ENCODE measurements at places on chromosomes 5 and 9.

GRCh38 chr5:59341760-59342159 lies 551.8 kb downstream of the PDE4D start:
- no peaks in the 10 kb centered on the region for H3K4me1 ChIP-seq
- no peaks in the 10 kb centered on the region for H3K36me3 ChIP-seq
- DNase-seq, result no peak
- H3K4me3 ChIP-seq, result no peak overlapping the region

DNA sequence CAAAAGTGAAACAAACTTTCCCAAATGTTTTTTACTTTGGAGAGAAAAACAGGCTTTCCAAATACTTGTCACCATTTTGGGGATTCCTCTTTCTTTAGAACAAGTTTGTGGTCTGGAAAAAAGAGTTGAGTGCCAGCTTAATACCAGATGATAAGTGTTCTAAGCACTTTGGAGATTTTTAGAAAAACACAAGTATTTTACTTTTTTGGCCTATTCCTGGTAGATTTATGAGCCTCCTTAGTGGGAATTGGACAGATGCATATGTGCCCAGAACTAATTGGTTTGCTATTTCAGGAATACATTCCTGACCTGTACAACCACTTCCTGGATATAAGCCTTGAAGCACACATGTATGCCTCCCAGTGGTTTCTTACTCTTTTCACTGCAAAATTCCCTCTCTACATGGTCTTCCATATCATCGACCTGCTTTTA lies 40.5 kb downstream of the GPR21 start:
- H3K36me3 ChIP-seq, result no peaks in the 10 kb centered on the region
- H3K27ac ChIP-seq, result peak overlapping the region; percentile 35
- no peak for DNase-seq

GRCh38 chr9:36461323-36461722 lies 61.3 kb upstream of the RNF38 start:
- H3K4me1 ChIP-seq, result no peaks in the 10 kb centered on the region
- H3K36me3 ChIP-seq, result no peaks in the 10 kb centered on the region
- no peaks in the 10 kb centered on the region for H3K27me3 ChIP-seq

DNA sequence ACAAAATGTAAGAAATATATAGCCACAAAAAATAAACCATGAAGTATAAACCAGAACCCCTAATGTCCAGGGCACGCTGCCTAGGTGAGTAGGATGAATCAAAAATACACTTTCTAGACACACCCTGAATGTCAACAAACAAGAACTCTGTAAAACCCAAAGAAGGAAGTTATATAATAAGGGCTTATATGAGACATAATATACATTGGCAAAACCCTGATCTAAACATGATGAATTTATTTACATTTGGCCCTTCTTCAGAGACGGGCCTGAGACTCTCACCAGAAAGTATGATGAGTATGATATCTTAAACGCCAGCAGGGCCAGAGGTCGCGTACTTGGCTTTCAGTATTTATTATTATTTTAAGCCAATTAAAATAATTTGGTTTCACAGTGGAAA lies 125.1 kb upstream of the FST start:
- H3K4me1 ChIP-seq, result peaks cover 2% of the 10 kb centered on the region
- no peak overlapping the region for H3K27ac ChIP-seq
- no peaks in the 10 kb centered on the region for H3K27me3 ChIP-seq
- no peak overlapping the region for H3K4me3 ChIP-seq
- no peaks in the 10 kb centered on the region for H3K36me3 ChIP-seq

- no peak for DNase-seq
- H3K27me3 ChIP-seq, result no peaks in the 10 kb centered on the region
- peaks cover 13% of the 10 kb centered on the region for H3K4me1 ChIP-seq
- no peaks in the 10 kb centered on the region for H3K36me3 ChIP-seq
- no peak overlapping the region for H3K4me3 ChIP-seq
Measured at GRCh38 chr5:169029661-169030274, 271.2 kb downstream of the SLIT3 start.

- no peak overlapping the region for H3K4me3 ChIP-seq
- peaks cover 7% of the 10 kb centered on the region for H3K36me3 ChIP-seq
- H3K27ac ChIP-seq, result peak overlapping the region; percentile 13
- no peaks in the 10 kb centered on the region for H3K27me3 ChIP-seq
- H3K4me1 ChIP-seq, result peaks cover 32% of the 10 kb centered on the region
- DNase-seq, result no peak
Measured at GRCh38 chr9:81656004-81656403, 33.3 kb downstream of the TLE1 start.

DNA sequence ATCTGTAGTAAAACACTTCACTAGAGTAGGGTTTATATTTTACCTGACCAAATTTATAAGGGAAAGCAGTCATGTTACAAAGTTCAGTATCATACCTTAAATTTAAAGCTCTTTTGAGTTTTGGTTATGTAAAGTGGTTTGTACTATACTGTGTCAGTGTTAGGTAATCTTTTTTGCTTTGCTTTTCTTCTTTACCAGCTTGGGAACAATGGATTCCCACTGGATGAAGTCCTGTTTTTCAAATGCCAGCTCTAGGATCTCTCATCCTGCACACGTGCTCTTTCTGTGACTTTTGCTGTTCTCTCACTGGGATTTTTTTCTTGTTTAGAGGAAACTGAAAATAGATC lies 15.9 kb downstream of the CYSTM1 start:
- peaks cover 12% of the 10 kb centered on the region for H3K4me1 ChIP-seq
- no peaks in the 10 kb centered on the region for H3K36me3 ChIP-seq
- peak overlapping the region; percentile 50 for H3K27ac ChIP-seq

GRCh38 chr5:133398646-133399101 lies 213.7 kb downstream of the FSTL4 start:
- no peak overlapping the region for H3K27ac ChIP-seq
- peaks cover 13% of the 10 kb centered on the region for H3K4me1 ChIP-seq

GRCh38 chr9:126682928-126683697 lies 69.4 kb downstream of the LMX1B start:
- DNase-seq, result no peak
- peaks cover 89% of the 10 kb centered on the region for H3K27me3 ChIP-seq
- no peaks in the 10 kb centered on the region for H3K36me3 ChIP-seq
- H3K4me1 ChIP-seq, result no peaks in the 10 kb centered on the region

DNA sequence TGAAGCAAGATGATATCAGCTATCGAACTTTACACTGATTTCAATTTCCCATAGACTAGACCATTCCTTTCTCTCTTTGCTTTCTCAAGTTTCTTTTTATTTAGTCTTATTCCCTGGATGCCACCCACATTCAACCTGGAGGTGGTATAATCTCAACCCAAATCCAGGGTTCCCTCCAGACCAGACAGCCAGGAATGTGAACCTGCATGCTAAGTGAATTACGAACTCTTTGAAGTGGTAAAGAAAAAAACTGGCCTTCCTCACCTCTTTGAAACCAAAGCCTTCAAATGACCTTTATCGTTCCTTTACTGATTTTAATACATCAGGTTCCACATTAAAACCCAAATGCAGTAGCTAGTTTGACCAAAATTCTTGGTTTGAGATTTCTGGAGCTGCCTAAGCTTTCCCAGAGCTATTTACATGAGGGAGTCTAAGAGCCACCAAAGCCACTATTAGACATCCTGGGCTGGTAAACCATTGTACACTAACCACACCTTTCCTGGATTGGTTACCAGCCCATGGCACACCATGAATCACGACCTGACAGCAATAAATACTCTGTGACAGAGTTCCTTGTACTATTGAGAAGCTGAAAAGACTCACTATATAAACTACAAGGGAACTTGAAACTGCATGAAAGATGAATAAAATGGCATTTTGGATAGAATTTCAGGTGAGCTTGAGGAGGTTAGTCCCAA lies 323.7 kb downstream of the ADAMTS6 start:
- H3K4me1 ChIP-seq, result peaks cover 6% of the 10 kb centered on the region
- H3K27ac ChIP-seq, result peak overlapping the region; percentile 41
- no peak overlapping the region for H3K4me3 ChIP-seq
- no peaks in the 10 kb centered on the region for H3K27me3 ChIP-seq

- H3K4me3 ChIP-seq, result no peak overlapping the region
- no peak overlapping the region for H3K27ac ChIP-seq
- no peaks in the 10 kb centered on the region for H3K27me3 ChIP-seq
- H3K4me1 ChIP-seq, result no peaks in the 10 kb centered on the region
- no peaks in the 10 kb centered on the region for H3K36me3 ChIP-seq
Measured at GRCh38 chr5:13601112-13601511, 343.4 kb downstream of the DNAH5 start.

DNA sequence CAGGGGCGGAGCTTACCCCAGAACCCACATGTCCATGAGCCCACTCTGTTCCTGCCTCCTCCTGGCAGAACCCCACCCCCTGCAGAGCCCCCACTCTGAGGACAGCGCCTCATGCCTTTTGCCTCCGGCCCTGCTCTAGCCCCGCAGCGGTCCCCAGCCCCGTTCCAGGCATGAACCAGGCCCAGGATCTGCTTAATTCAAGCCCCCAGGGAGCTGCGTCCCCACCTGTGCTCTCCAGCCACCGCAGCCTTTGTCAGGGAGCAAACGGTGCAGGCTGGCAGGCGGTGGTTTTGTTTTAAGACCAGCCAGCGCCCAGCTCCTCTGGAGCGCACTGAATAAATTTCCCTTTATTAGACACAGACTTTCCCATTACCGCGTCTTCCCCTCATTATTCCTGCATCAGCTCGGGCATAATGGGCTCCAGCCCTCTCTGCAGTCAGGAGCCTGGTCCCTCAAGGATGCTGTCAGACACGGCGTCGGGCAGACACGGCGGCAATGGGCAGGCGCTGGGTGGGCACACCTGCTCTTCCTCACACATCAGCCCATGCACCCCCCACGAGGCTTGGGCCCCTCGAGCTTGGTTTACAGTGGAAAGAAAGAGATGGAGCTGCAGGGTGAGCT lies 137.6 kb downstream of the OLFM1 start:
- no peaks in the 10 kb centered on the region for H3K4me1 ChIP-seq
- H3K27me3 ChIP-seq, result no peaks in the 10 kb centered on the region
- no peak overlapping the region for H3K27ac ChIP-seq
- DNase-seq, result no peak
- H3K4me3 ChIP-seq, result no peak overlapping the region

- no peaks in the 10 kb centered on the region for H3K36me3 ChIP-seq
- no peaks in the 10 kb centered on the region for H3K27me3 ChIP-seq
- H3K4me3 ChIP-seq, result no peak overlapping the region
- DNase-seq, result no peak
- H3K27ac ChIP-seq, result no peak overlapping the region
- H3K4me1 ChIP-seq, result no peaks in the 10 kb centered on the region
Measured at GRCh38 chr5:176570044-176570443, 20.9 kb downstream of the CDHR2 start.

DNA sequence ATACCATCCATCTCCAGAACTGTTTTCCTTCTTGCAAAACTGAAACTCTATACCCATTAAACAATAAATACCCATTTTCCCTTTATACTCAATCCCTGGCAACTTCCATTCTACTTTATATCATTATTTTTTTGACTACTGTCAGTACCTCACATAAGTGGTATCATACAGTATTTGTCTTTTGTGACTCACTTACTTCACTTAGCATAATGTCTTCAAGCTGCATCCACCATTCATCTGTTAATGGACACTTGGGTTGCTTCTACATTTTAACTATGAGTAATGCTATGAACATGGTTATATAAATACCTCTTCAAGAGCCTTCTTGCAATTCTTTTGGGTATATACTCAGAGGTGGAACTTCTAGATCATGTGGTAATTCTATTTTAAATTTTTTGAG lies 11.6 kb upstream of the TYRP1 start:
- no peak overlapping the region for H3K27ac ChIP-seq
- no peak overlapping the region for H3K4me3 ChIP-seq
- DNase-seq, result no peak
- H3K27me3 ChIP-seq, result no peaks in the 10 kb centered on the region

DNA sequence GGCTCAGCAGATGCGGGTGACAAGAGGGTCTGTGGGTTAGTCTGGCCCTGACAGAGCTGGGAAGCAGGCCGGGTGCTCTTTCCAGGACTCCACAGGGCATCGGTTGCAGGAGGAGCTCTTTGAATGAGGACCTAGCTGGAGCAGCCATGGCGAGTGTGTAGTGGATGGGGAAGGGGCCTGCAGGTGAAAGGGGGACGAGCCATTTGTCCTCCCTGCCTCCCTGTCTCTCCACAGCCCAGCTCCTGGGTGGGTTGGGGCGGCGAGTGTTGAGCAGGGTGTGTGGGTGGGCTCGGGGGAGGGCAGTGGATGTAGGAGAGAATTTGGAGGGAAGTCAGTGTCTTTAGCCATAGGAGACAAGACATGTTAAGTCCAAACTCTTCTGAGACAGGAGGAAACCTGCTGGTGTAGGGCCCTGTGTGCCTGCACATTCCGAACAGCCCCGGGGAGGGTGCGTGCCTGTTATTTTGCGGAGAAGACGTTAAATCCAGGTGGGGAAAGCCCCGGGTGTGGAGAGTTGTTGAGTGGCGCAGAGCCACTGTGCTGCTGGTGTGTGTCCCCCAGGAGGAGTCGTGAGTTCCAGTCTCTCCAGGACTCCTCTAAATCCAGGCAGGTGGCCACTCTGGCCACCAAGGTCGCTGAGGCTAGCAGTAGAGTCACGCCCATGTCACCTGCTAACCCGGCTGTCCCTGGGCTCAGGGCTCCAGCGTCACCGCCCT lies 73.6 kb downstream of the PSMB7 start:
- no peak for DNase-seq
- H3K36me3 ChIP-seq, result peaks cover 6% of the 10 kb centered on the region
- H3K4me3 ChIP-seq, result no peak overlapping the region
- no peaks in the 10 kb centered on the region for H3K27me3 ChIP-seq

- DNase-seq, result no peak
- H3K27me3 ChIP-seq, result no peaks in the 10 kb centered on the region
- no peak overlapping the region for H3K4me3 ChIP-seq
Measured at GRCh38 chr5:143738417-143739401, 73.3 kb upstream of the HMHB1 start.

DNA sequence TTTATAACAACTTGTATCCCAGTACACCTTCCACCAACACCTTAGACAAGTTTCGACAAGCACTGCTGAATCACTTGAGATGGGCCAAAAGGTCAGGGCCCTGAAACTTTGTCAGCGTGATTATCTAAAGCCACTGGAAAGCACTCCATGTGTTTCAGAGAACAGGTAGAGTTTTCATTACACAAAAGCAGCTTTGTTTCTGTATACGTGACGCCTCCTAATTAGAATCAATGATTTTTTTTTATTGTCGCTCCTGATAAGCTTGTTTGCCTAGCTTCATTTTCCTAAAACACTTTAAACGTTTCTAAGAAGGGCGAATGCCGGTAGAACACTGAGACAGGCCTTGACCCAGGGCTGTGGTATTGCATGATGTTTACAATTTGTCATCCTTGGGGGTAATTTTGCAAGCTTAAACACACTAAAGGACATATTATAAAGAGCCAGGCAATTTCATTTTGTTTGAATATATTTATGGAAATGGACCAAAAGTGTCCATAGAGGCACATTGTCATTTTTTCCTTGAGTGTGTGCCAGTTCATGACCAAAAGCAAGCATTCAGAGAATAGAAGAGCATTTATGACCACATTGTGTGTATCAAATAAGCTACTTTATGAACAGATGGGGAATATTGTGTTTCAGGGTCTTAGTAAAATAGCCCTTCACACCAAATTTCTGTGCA lies 193.6 kb downstream of the GLIS3 start:
- H3K36me3 ChIP-seq, result no peaks in the 10 kb centered on the region
- peaks cover 37% of the 10 kb centered on the region for H3K4me1 ChIP-seq
- peak; percentile 54 for DNase-seq
- H3K4me3 ChIP-seq, result no peak overlapping the region

DNA sequence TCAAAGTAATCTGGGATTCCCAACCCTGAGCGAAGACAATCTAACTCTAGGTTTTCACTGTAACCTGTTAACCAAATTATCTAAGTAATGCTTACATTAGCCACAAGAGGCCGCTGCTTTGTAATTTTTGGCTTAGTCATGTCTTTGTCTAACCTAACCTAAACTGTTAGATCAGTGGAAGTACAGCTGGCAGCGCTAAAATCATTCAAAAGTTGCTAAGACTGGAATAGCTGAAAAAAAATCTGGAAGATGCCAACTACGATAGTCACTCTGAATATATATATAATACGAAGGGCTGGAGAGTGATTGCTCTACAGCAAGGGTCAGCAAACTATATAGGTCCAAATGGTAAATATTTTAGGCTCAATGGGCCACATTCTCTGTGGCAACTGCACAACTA lies 60.2 kb downstream of the FBXO38 start:
- peaks cover 3% of the 10 kb centered on the region for H3K36me3 ChIP-seq
- no peak overlapping the region for H3K27ac ChIP-seq
- DNase-seq, result peak; percentile 77
- no peak overlapping the region for H3K4me3 ChIP-seq

Data from hepatocyte (in vitro differentiated cells).